ENCODE measurements at places on chromosomes 2 and 18.

DNA sequence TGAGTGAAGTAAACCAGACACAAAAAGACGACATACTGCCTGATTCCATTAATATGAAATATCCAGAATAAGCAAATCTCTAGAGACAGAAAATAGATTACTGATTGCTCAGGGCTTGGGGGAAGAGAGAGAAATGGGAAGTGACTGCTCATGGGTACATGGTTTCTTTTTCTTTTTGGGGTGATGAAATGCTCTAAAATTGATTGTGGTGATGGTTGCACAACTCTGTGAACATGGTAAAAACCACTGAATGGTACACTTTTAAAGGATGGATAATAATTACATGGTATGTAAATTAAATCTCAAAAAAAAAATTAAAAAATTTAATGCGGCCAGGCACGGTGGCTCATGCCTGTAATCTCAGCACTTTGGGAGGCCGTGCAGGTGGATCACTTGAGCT, 39.3 kb downstream of the RPL31 start:
- DNase-seq, result no peak

GRCh38 chr2:170201734-170202393, 23.9 kb downstream of the MYO3B start:
- no peak for DNase-seq

DNA sequence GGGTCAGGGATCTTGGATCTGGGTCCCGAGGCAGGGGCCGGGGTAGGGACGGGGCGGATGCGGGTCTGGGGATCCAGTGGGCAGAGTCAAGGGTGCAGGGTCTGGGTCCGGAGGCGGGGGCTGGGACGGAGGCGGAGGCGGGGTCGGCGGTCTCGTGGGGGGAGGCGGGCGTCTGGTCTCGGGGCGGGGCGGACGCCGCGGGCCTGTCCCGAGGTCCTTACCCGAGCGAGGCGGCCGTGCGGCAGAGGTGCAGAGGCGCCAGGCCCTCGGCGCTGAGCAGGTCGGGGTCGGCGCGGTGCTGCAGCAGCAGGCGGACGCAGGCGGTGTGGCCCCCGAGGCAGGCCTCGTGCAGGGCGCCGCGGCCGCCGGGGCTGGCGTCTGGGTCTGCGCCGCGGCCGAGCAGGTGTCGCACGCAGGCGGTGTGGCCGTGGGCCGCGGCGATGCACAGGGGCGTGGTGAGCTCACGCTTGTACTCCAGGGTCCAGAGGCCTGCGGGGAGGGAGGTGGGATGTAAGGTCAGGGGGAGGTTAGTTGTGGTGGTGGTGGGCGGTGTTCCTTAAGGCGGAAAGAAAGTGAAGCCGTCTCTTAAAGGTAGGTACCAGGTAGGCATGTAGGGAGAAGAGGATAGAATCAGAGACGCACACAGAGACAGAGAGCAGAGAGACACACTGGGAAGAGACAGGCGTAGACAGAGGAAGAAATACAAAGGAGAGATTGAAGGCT, 26.6 kb downstream of the ASB18 start:
- no peak for DNase-seq

GRCh38 chr18:48931680-48932461, 18.9 kb downstream of the SMAD7 start:
- no peak for DNase-seq

DNA sequence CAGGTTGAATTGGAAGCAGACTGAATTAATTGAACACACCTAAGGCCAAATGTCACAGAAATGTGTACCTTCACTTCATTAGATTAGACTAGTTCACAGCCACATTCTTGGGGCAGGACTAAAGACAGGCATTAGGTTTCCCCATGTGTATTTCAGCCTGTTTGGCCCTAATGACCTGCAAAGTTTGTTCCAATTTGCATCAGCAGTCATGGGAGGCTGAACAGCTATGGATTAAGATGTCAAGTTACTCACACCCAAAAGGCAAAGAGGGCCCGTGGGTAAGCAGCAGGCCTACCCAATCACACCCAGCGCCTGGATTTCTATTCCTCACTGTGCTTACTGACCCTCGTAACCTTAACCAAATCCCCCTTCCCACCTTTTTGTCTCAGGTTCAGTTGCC, 99.6 kb upstream of the RIOK3 start:
- no peak for DNase-seq

GRCh38 chr2:28032816-28033215, 142.3 kb downstream of the BABAM2 start:
- no peak for DNase-seq

DNA sequence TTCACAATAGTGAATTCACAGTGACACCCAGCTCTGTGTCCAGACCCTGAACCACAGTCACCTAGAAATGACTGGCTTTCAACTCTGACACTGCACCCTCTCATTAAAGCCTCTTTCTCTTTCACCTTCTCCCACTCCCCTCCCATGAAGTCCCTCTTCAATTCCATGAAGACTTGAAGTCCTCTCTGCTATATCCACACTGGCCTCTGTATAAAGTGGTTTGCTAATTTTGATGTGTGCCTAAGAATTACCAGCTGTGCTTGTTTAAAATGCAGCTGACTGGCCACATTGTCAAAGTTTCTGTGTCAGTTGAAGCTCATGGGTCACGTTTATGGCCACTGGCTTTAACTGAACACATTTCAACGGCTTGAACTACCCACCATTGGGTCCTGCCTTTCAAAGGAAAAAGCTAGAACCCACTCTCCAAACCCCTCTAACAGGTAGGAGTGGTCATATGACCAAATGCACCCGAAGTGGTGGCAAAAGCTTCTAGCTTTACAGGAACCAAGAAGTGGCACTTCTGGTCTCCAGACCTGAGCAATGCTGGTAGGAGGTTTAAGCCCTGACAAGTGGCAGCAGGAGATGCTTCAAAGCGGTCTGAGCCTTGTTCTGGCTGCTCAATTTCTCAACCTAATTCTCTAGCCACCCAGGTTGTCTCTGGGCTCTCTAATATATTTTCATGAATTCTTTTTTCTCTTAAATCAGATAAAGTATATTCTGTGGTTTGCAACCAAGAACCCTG, 34.2 kb downstream of the B4GALT6 start:
- DNase-seq, result no peak

DNA sequence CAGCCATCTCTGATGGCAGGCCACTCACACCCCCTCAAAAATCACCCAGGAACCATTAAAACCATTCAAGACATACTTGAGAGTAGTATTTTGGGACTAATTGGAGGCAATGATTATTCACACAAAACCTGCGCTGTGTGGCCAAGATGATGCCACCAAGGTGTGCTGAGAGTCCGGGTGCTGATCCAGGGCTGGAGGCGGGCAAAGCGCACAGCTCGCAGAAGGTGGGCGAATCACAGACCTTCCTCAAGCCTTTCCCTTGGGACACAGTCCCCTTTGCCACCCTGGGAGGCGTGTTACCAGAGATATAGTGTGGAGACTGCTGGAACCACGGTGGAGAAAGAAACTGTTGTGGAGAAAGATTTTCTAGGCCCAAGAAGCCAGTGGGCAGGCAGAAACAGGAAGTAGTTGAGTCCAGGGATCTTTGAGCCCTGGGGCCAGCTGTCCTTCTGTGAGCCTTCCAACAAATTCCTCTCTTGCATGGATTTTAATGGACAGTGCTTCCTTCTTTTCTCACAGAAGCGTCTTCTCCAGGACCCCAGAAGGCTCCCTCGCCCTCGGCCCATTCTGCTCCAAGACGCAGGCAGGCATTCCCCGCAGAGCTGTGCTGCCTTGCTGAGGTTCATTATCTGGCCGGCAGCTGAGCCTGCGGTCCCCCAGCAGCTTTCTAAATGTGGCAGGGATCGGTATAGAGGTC, 8.0 kb downstream of the COPS9 start:
- DNase-seq, result no peak

DNA sequence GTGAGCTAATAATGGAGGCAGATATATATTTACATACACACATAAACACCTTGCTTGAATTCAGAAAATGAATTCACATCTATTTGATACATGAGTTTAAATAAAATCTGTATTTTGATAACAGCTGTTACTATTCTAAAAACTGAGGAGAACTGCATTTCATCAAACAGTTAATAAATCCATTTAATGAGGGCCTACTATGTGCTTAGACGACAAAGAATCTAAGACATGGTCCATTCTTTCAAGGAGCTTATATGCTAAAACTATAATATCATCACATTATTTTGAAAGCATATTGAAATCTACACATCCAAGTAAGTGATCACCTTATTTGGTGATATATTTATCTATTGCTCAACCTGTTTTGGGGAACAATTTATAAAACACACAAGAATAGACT, 90.8 kb upstream of the ZFP36L2 start:
- DNase-seq, result no peak

DNA sequence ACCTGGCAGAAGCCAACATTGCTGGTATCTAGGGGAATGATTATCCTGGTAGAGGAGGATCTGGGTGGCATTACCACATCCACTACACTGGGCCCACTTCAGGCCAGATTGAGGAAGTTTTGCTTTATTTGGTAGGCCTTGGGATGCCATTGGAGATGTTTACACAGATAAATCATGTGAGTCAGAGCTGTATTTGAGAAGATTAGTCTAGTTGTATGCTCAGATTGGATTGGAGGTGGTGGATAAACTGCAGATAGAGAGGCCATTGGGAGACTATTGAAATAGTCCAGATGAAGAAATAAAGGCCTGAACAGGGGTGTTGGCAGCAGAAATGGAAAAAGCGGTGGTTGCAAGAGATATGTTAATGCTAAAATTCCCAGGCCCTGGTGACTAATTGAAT, 81.5 kb downstream of the EFEMP1 start:
- no peak for DNase-seq

GRCh38 chr18:49016648-49017539, 66.1 kb upstream of the SMAD7 start:
- no peak for DNase-seq

- DNase-seq, result no peak
Measured at GRCh38 chr18:62170857-62171256, 16.0 kb downstream of the PIGN start.

DNA sequence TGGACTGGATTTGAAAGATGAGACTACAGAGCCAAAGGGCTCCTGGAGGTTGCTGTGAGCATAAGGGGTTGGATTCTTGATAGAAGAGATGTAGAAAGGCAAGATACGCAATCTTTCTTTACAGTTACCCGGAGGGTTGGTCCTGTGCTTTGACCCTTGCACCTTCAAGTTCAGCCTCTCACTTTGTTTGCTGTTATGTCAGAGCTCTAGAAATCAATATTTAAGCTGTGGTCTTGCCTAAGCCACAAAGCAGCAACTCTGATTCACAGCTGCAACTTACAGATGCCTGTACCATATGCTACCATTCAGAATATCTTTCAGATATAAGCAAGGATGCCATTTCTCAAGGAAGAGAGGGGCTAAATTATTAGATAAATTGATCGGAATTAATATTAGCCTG, 943.1 kb upstream of the LRRTM1 start:
- no peak for DNase-seq

- DNase-seq, result no peak
Measured at GRCh38 chr2:235611349-235611748, 117.5 kb downstream of the AGAP1 start.

- DNase-seq, result no peak
Measured at GRCh38 chr2:188189356-188189755, 102.3 kb upstream of the GULP1 start.

DNA sequence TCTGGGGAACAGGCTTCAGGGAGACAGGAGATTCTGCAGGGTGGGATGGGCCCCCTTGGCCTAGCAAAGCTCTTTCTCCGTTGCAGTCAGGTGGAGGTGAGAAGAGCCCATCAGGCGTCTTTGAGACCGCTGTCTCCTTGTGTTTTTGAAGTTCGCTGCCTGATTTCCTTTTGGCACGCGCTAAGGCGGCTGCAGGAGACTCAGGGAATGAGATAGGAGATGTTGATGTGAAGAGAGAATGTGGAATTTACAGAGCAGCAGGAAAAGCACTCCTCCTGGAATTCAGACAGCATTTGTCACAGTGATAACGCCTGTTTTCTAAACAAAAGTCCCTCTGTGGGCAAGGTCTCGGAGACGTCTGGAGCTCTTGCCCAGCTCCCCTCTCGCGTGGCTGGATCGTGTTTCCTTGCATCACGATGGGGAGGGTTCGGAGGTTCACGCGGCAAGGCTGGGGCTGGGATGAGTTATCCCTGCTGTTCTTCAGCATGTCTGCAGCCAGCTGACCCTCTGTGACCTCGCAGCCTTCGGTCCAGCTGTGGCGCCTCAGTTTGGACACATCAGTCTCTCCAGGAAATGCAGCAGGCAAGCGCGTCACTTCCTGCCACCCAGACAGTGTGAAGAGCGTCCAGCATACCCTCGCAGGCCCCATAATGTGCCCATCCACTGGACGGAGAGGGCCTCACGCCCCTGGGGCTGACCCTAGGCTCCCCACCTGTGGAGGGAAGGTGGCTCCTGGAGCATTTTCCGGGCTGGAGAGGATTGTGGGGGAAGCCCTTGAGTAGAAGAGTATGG, 30.2 kb downstream of the GLI2 start:
- no peak for DNase-seq

- DNase-seq, result no peak
Measured at GRCh38 chr2:27370816-27371620, 602 bp downstream of the SNX17 start.

DNA sequence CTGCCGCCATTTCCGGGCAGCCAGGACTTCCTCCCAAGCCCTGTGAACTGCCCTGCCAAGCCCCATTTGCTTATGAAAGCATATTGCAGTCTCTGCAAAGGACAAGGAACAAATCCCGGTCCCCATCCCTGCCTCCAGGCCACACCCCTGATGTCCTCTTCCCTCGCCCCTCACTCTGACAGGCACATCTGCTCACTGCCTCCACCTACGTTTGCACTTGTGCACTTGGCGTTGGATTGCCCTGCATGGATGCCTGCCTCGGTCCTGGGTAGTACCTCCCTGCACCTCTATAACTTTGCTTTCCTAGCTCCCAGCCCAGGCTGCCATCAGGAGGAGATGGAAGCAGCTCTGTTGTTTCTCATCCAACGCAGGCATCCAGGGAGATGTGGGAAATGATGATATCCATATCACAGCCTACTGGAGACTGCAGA, 19.6 kb upstream of the RPL31 start:
- no peak for DNase-seq

GRCh38 chr2:19863303-19864041, 38.3 kb downstream of the TTC32 start:
- DNase-seq, result no peak

DNA sequence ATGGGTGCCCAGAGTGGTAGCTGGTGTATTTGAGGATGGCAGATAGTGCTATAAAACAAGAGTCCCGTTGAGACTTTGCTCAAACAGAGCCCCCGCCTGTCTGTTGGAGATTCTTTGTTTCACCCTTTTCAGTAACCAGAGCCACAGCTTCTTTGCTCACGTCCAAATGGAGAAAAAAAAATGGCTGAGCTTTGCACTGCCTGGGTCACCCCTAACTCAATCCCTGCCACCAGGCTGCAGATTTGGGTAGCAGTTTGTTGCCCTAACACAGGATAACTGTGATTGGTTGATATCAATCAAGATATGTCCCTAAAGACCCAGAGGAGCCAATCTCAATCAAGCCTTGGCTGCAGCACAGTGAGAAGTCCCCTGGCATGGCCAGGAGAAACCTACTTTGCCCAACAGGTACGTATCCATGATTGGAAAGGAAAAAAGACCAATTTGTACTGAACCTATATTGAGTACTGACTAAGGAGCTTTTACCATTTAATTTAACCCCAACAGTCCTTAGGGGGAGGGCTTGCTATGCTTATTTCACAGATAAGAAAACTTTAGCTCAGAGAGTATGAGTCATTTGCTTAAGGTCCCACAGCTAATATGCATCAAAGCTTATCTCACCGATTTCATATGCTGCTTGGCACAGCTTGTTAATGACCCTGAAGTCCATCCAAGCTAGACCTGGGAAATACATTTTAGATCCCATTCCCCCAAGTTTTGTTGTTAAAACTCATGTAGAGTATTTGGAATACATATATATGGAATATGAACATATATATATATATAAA, 72.0 kb upstream of the SH3BP4 start:
- no peak for DNase-seq

GRCh38 chr2:95113464-95113863, 8.1 kb downstream of the MRPS5 start:
- DNase-seq, result no peak
